Ascending aorta (tissue), 2 donors: ENCODE measurements at places on chromosomes 6 and 20.

GRCh38 chr6:166286839-166287271, 21.3 kb downstream of the PRR18 start:
- H3K36me3 ChIP-seq = no peaks in the 10 kb centered on the region
- H3K27me3 ChIP-seq = no peaks in the 10 kb centered on the region
- DNase-seq = no peak
- no peak overlapping the region for H3K27ac ChIP-seq
- no peaks in the 10 kb centered on the region for H3K4me1 ChIP-seq

- DNase-seq = no peak
- H3K4me1 ChIP-seq = no peaks in the 10 kb centered on the region
- H3K27me3 ChIP-seq = no peaks in the 10 kb centered on the region
Measured at GRCh38 chr6:54273214-54273820, 34.9 kb upstream of the TINAG start.

- peaks cover 52% of the 10 kb centered on the region for H3K36me3 ChIP-seq
- H3K27ac ChIP-seq = no peak overlapping the region
- H3K4me3 ChIP-seq = no peak overlapping the region
- no peaks in the 10 kb centered on the region for H3K4me1 ChIP-seq
Measured at GRCh38 chr6:37483252-37483901, 16.3 kb downstream of the CCDC167 start.

DNA sequence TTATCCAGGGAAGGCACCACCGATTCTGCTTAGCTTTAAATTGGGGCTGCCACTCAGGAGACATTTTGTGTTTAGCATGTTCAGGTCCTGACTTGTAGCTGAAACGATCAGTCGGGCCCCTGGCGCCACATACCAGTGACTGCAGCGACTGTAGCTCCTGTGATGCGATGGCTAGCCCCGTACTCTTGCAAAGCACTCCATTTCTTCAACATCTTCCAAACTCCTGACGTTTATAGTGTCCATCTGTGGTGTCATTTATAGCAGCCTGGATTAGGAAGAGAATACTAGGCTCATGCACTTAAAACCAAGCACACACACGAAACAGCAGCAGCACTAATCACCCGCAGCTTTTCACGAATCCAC, 13.0 kb downstream of the POU3F2 start:
- H3K4me3 ChIP-seq = peak overlapping the region; percentile 33
- DNase-seq = no peak
- H3K27ac ChIP-seq = no peak overlapping the region
- H3K27me3 ChIP-seq = peaks cover 26% of the 10 kb centered on the region

- no peak overlapping the region for H3K4me3 ChIP-seq
- no peaks in the 10 kb centered on the region for H3K36me3 ChIP-seq
- H3K27me3 ChIP-seq = no peaks in the 10 kb centered on the region
- no peak for DNase-seq
- H3K27ac ChIP-seq = no peak overlapping the region
Measured at GRCh38 chr6:34202329-34203201, 34.1 kb upstream of the HMGA1 start.

DNA sequence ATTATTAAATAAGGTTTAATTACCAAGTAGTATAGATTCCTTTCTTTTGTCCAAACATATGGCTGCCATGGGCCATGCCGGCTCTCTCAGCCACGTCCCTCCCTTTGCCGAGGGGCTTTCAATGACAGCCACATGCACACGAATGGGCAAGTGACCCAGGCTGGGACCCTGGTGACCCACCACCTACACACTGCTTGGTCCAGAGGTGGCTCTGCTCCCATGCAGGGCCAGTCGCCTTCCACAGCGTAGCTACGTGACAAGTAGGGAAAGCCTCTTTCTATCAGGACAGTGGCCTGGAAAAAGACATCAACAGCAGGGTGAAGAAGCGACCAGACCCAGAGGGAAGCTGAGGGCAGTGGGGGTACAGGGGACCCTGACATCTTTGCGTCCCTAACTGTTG, 152.8 kb upstream of the CST7 start:
- no peaks in the 10 kb centered on the region for H3K4me1 ChIP-seq
- H3K36me3 ChIP-seq = no peaks in the 10 kb centered on the region
- H3K4me3 ChIP-seq = no peak overlapping the region
- no peak for DNase-seq
- H3K27ac ChIP-seq = no peak overlapping the region

- H3K4me1 ChIP-seq = peaks cover 8% of the 10 kb centered on the region
- peaks cover 8% of the 10 kb centered on the region for H3K27me3 ChIP-seq
- peak within 1 kb of the TSS; percentile 63 for H3K4me3 ChIP-seq
- no peaks in the 10 kb centered on the region for H3K36me3 ChIP-seq
Measured at GRCh38 chr6:166308033-166308768, at the start of gene PRR18. Gene PRR18 (minus strand): TSS chr6:166308392. CDS start chr6:166308142, 250 bp downstream.

DNA sequence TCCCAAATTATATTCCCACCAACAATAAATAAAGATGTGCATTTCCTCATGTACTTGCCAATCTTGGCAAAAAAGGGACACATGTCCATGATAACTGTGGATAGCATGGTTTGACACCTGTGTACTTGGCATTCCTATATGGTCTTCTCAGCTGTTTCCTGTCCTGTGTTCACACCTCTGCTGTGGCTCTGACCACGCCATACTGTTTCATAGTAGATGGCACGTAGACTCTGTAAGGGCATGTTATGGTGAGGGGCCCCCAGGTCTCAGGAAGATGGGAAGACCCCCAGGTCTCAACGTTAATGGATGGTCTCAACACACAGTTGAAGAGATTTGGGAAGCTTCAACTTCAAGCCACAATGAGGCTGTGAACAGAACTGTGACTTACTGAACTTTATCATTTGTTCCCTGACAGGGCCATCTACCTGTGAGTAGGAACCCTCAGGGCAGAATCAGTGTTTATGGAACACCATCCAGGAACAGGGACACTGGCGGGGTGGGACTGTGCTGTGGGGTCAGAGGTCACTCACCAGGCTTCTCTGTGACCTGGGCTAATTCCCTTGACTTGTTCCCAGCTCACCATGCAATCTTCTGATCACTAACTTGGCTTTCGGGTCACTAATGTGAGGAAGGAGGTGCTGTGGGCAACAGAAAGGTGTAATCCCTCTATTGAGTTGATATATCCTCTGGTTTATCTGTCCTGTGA, 11.8 kb downstream of the ZBTB24 start:
- H3K27me3 ChIP-seq = no peaks in the 10 kb centered on the region
- H3K4me3 ChIP-seq = no peak overlapping the region
- no peaks in the 10 kb centered on the region for H3K4me1 ChIP-seq

DNA sequence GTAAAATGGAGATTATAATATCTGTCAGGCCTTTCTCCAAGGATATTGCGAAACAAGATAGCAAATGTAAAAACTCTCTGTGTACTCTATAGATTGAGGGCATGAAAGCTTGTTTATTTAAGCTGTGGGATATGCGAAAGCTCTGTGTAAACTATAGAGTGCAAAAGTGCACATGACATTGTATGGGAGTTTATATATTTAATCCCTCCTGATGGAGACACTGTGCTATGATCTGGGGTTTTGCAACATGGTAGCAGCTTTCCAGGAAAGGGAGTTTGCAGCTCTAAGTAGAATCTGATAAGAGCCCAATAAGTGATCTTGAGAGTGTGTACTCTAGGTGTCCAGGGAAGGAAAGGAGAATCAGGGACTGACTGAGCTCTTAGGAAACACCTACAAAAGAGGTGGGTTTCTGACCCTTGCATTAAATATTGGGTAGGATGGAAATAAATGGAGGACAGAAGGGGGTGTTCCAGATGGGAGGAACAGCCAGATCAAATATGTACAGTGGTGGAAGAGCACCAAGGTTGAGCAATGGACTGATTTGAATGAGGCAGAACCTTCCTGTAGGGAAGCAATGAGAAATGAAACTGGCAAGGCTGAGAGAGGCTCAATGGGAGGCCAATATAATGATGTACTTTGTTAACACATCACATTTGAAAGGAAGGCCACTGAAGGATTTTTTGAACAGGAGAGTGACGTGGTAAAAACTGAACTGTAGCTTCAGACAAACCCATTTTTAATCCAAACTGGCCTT, 450.1 kb downstream of the GJA1 start:
- no peaks in the 10 kb centered on the region for H3K27me3 ChIP-seq
- no peak overlapping the region for H3K27ac ChIP-seq
- no peak overlapping the region for H3K4me3 ChIP-seq
- peaks cover 9% of the 10 kb centered on the region for H3K4me1 ChIP-seq
- no peak for DNase-seq

- no peaks in the 10 kb centered on the region for H3K4me1 ChIP-seq
- H3K27me3 ChIP-seq = peaks cover 5% of the 10 kb centered on the region
- no peaks in the 10 kb centered on the region for H3K36me3 ChIP-seq
Measured at GRCh38 chr6:43308101-43308989, at the start of gene CRIP3. Gene CRIP3 (minus strand): TSS chr6:43308826. CDS start chr6:43308792, 34 bp downstream.

GRCh38 chr6:73817253-73817652, 121.2 kb downstream of the CD109 start:
- H3K36me3 ChIP-seq = peaks cover 3% of the 10 kb centered on the region
- no peak for DNase-seq
- H3K27ac ChIP-seq = no peak overlapping the region
- H3K4me1 ChIP-seq = no peaks in the 10 kb centered on the region
- no peaks in the 10 kb centered on the region for H3K27me3 ChIP-seq
- H3K4me3 ChIP-seq = no peak overlapping the region

GRCh38 chr20:35129647-35130069, 17.5 kb downstream of the EDEM2 start:
- peaks cover 8% of the 10 kb centered on the region for H3K4me1 ChIP-seq
- no peak for DNase-seq
- H3K27me3 ChIP-seq = no peaks in the 10 kb centered on the region
- no peak overlapping the region for H3K27ac ChIP-seq

DNA sequence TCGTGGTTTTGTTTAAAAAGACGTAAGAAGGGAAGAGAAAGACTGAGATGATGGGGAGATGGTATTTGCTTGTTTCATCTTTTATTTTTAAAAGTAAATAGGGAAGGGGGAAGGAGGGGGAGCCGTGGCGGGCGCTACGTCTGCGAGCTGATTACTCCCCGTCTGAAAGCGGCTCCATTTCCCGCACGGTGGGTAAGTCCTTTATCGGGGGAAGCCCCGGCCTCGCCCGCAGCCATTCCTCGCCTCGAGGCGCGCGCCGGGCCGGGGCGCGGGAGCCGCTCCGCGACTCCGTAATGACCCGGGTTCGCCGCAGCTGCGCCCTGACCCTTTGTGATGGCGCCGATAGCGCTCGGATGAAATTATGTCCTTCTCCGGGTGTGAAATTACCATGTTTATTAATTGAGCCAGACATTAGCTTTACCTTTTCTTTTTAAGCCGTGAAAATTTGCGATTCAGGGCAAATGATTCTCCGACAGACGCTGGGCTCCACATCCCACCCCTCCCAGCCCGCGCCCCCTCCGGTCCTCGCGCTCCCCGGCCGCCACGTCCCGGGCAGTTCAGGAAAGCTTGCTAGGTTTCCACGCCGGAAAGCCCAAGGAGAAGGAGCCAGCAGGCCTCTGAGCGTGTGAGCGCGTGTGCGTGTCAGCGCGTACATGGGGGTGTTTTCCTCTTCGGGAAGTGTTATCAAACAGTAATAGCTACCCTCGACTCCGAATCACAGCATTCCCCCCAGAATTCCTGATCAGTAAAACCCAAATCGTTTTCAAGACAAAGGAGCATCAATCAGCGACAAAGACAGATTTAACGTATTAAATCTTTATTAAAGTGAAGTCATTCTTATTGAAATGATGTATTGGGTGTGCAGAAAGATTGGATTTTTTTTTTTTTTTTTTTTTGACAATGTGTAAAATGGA, 30.0 kb downstream of the TFAP2A start:
- peaks cover 39% of the 10 kb centered on the region for H3K27me3 ChIP-seq
- H3K27ac ChIP-seq = no peak overlapping the region
- DNase-seq = no peak
- H3K36me3 ChIP-seq = no peaks in the 10 kb centered on the region
- peaks cover 3% of the 10 kb centered on the region for H3K4me1 ChIP-seq

- DNase-seq = no peak
- H3K27ac ChIP-seq = no peak overlapping the region
- H3K4me3 ChIP-seq = no peak overlapping the region
- H3K4me1 ChIP-seq = no peaks in the 10 kb centered on the region
- H3K27me3 ChIP-seq = no peaks in the 10 kb centered on the region
Measured at GRCh38 chr6:161217628-161218027, 56.2 kb downstream of the AGPAT4 start.

- no peak overlapping the region for H3K4me3 ChIP-seq
- H3K27me3 ChIP-seq = no peaks in the 10 kb centered on the region
- no peaks in the 10 kb centered on the region for H3K36me3 ChIP-seq
- H3K27ac ChIP-seq = no peak overlapping the region
- no peaks in the 10 kb centered on the region for H3K4me1 ChIP-seq
- no peak for DNase-seq
Measured at GRCh38 chr6:142881761-142882160, 63.2 kb downstream of the HIVEP2 start.

GRCh38 chr6:158760618-158761250, 58.4 kb downstream of the EZR start:
- H3K4me1 ChIP-seq = no peaks in the 10 kb centered on the region
- no peak overlapping the region for H3K4me3 ChIP-seq
- no peaks in the 10 kb centered on the region for H3K36me3 ChIP-seq
- no peak for DNase-seq
